RKO (cell line): ENCODE measurements at places on chromosomes 11 and 22.
A peak's percentile ranks its signal among the peaks of the same experiment; 100 is the strongest.

GRCh38 chr11:47104261-47104950 lies 72.3 kb downstream of the ARFGAP2 start:
- no peak for DNase-seq

DNA sequence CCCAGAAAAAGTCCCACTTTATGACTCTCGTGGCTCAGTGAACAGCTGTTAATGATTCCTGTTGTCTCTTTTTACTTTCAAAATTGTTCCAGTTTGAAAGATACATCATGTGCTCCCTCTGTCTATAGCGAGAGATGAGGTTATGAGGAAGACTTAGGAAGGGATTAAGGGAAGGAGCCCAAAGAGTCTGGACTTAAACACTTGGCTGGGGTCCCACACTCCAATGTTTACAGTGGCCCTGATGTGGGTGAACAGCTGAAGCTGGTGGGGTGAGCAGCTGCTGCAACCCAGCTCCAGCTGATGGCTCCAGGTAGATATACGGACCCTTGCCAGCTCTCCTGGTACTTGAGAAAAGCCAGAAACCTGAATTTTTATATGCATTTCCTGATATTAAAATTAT lies 84.5 kb upstream of the PLET1 start:
- no peak for DNase-seq

GRCh38 chr11:69293087-69293486 lies 868 bp upstream of the MYEOV start:
- no peak for DNase-seq

GRCh38 chr11:68146704-68147474 lies 25.7 kb upstream of the CHKA start:
- peak; percentile 14 for DNase-seq

- no peak for DNase-seq
Measured at GRCh38 chr22:19066531-19067271, 55.5 kb downstream of the DGCR2 start.

DNA sequence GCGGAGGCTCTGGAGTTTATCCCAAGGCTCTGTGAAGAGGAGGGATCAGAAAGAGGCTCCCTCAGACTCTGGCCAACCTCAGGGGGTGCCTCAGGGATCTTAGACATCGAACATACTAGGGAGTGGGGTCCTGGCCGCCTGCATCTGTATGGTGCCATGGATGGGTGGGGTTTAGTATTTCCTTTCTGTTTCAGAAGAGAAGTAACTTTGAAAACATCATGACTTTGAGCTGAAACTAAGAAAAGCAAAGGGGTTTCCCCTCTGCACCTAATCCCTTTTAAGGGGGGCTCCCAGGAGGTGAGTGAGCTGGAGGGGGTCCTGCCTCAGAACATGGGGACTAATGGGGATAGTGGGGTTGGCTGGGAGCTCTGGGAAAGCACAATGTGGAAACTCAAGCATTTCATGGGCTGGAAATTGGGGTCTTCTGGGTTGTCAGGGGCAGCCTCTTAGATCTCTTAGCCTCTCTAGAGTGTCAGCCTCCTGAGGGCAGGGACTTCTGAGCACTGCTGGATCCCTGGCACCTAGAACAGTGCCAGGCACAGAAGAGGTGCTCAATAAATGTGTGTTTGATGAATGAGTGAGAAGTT lies 11.8 kb upstream of the SSTR3 start:
- DNase-seq, result no peak

DNA sequence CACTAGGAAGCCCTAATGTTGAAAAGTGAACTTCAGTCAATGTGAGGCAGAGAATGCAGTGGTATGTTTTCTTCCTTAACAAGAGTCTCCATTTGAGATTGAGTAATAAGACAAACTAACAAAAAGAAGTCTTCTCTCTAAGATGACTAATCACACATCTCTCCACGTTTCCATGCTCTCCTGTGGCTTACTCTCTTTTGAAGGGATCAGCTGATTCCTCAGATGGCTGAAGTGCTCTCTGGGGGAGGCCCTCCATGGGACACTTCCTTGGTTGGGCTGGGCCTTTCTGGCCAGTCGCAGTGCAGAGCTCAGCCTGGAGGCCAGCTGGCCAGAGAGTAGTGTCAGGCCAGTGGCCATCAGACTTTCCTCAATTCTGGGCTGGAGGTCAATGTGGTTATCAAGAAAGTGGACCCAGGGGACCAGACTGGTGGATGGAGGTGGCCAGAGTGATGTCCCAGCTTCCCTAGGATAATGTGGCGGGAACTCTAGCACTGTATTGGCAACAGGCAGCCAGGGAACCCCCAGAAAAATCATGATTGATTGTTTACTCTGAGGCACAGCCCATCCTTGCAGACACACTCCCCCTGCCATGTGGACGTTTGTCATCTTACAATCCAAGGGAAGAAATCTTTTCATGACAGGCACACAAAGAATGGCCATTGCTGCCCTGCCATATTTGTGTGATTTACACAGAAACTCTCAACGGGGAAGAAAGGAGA lies 14.5 kb downstream of the CSRP3 start:
- no peak for DNase-seq

- DNase-seq, result no peak
Measured at GRCh38 chr22:29650370-29650769, 46.9 kb downstream of the NF2 start.

DNA sequence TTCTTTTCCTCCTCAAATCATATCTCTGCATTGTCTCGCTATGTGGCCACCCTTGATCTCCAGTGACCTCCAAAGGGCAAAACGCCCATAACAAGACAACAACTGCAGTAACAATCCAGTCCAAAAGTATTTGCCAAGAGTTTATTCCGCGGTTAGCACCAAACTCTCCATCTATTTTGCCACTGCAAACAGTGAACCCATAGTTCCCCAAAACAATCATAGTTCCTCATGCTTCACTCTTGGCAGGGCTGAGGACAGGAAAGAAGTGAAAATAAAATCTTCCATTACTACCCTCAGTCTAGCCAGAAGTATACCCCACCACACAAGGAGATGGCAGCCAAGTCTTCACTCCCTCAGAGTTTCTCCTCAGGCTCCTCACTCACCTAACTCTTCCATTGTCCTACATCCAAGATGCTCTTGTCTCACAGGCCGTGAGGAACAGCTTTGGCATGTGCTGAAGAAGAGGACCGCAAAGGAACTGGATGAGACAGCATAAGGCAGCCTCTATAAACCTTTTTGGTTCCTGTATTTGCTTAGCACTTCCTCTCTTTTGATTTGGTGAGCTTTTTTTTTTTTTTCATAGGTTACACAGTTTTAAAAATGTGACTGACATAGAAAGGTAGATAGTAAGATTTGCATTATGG lies at the start of gene LPXN:
LPXN (minus strand) TSS at position 480 of the 644 bp plus-strand sequence; CDS start at position 396, 84 bp downstream.
- no peak for DNase-seq

DNA sequence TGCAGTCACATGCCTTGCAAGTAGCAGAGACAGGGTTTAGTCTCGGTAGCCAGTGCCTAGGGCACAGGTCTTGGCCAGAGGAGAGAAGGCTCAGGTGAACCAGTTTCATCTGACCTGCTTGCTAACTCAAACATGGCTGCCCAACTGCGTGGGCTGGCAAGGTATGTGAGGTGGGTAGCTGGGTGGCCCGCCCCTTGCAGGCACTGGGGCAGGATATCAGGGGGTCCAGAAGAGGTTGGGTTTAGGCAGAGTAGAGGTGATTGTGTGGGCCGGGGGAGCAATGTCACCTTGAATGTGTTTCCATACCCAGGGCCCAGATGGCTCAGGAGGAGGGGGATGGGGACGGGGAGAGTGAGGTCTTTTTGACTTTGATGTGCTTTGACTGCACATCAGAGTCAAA lies 37.7 kb downstream of the ST3GAL4 start:
- no peak for DNase-seq

DNA sequence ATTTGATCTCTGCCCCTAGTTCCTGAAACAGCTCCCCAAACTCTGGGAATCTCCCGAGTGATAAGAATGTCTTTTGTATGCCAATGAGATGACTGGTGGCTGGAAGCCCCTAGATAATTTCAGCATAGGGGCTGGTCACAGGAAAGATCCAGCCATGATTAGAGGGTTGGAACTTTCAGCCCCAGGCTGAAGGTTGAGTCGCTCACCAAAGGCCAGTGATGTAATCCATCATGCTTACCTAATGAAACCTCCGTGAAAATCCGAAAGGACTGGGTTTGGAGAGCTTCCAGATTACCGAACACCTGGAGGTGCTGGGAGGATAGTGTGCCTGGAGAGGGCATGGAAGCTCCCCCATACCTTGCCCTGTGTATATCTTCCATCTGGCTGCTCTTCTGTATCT lies 26.0 kb downstream of the LRRC32 start:
- DNase-seq, result no peak

- no peak for DNase-seq
Measured at GRCh38 chr11:2860636-2861035, 24.9 kb downstream of the CDKN1C start.

DNA sequence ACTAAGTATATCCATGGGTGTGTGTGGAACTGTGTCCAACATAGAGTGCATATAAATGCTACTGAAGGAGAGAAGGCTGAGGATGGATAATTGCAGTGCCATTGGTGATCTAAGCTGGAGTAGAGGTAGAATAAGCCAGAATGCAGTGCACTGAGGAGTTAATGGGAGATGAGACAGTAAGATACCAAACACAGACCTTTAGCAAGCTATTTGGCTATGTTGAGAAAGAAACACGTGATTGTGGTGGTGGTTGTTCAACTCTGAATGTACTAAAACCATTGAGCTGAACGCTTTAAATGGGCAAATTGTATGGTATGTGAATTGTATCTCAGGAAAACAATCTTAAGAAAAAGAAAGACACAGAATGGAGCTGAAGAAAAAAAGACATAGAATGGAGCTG lies 22.8 kb downstream of the JAML start:
- DNase-seq, result no peak

DNA sequence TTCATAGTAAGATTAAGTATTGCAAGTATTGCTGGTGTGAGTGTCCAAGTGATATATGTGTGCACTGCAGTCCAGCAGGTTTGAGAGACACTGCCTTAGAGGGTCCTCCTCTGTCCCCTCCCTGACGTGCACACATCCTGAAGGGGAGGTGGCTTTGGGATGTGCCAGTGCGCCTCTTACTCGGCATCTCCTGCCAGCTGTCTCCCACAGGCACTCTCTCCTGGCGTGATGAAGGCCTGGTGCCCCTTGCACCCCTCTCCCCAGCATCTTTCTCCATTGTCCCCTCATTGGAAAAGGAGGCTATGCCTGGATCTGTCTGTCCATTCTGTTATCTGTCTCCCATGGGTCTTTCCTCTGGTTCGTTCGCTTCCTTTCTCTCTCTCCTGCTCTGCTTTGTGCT lies 24.2 kb downstream of the GTPBP1 start:
- no peak for DNase-seq

- DNase-seq, result no peak
Measured at GRCh38 chr22:42961810-42962209, 53.1 kb downstream of the PACSIN2 start.

- DNase-seq, result no peak
Measured at GRCh38 chr22:43736651-43737050, 75.5 kb downstream of the EFCAB6 start.

DNA sequence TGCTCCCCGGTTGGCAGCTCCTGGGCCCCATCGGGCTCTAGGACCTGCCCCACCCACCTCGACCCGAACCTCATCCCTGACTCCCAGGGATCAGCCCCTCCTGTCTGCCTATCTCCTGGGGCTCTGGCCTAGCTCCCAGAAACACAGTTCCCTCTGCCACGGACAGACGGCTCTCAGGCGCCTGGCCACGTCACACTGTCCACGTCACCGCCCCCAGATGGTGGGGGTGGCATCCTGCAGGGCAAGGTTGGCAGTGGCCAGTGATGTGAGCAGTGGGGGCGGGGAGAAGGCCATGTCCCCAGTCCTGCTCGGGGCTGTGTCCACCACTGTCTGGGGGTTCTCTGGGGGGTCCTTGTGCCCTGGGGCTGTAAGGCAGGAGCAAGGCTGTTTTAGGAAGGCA lies 29.2 kb downstream of the SYT7 start:
- DNase-seq, result peak; percentile 58

DNA sequence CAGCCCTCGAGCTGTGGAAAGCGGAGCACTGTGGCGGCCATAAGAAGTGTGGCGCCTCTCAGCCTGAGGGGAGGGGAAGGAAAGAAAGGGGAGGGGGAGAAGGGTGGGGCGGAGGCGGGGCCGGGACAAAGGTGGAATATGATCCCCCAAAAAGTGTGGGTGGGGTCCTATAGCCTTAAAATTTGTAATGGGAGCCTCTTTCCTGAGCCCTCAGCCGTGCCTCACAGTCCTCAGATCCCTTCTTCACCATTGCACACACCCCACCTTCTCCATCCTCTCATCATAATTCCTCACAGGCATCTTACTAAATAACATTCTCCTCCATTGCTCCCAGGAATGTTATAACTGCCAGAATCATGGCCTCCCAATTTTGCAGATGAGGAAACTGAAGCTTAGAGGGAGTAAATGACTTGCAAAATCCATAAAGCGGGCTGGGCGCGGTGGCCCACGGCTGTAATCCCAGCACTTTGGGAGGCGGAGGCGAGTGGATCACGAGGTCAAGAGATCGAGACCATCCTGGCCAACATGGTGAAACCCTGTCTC lies 600 bp upstream of the RAB6A start:
- no peak for DNase-seq

DNA sequence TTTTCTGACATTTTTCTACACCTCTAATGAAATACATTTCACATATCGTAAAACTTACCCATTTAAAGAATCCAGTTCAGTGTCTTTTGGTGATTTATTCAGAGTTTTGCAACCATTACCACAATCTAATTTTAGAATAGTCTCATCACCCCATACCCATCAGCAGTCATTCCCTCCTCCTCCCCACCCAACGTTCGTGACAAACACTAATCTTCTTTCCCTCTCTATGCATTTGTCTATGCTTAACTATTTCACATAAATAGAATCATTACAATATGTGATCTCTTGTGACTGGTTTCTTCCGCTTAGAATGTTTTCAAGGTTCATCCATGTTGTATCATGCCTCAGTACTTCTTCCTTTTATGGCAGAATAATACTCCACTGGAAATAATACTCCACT lies 9.5 kb downstream of the TTC28 start:
- DNase-seq, result no peak

DNA sequence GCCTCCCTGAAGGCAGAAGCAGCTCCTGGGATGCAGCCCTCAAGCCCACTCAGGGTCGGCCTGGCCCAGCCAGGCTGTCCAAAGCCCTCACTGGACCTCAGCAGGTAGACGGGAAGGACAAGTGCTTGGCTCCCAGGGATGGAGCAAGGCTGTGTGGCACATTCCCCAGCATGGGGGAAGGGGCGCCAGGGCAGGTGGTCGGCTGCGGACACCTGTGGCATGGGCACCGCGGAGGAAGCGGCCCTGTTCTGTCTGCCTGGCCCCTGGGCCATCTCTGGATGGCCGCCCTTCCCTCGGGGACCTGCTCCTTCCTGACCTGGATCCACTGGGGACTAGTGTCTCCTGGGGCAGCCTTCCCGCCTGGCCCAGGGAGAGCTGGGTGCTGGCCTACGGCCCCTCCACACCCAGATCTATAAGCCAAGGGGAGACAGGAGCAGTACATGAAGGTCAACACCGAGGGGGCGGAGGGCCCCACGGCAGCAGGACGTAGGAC lies 26.0 kb downstream of the CHID1 start:
- no peak for DNase-seq

GRCh38 chr11:118175031-118175992 lies 1.1 kb downstream of the SCN2B start:
- DNase-seq, result no peak

- no peak for DNase-seq
Measured at GRCh38 chr11:75474878-75475766, 42.1 kb upstream of the KLHL35 start.

GRCh38 chr22:31538815-31539214 lies 42.5 kb downstream of the SFI1 start:
- no peak for DNase-seq

GRCh38 chr11:85750646-85751045 lies 60.3 kb downstream of the SYTL2 start:
- no peak for DNase-seq
